Activated T-helper 2 cell treated with anti-CD3 and anti-CD28 coated beads, Interferon-gamma antibody, Interleukin-2, Interleukin-4, amounts not matched to agents 10 μg/mL and 5 μg/mL and 100 μg/mL, durations not matched to agents 14 hours and 24 hours and 36 hours (primary cell): ENCODE measurements at places on chromosomes 1 and 21. TPM values are rescaled to one million over a fixed set of nuclear protein-coding genes. Genes with fewer than 3 reads are reported as not detected.

- DNase-seq = no peak
These were observed 3.5 kb downstream of the PEX10 start for GRCh38 chr1:2408859-2409276.

DNA sequence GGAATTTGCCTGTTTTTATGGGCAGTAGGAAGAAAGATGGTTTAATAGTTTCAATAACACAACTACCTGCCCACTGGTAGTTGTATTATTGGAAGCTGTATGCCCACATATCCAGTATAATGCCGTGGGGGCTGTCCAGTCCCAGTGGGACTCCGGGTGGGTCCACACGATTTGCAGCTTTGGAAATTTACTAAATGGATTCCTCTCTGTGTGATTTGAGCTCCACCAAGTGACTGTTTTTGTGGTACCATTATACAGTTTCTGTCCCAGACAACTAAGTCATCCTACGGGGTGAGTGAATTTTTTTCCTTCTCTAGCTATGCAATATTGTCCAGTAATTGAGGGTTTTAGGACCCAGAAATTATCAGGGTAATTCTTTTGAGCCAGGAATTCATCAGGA lies 86.8 kb downstream of the PLA2G4A start:
- no peak for DNase-seq

GRCh38 chr1:208997726-208998312 lies 585.7 kb upstream of the CAMK1G start:
- DNase-seq = no peak

DNA sequence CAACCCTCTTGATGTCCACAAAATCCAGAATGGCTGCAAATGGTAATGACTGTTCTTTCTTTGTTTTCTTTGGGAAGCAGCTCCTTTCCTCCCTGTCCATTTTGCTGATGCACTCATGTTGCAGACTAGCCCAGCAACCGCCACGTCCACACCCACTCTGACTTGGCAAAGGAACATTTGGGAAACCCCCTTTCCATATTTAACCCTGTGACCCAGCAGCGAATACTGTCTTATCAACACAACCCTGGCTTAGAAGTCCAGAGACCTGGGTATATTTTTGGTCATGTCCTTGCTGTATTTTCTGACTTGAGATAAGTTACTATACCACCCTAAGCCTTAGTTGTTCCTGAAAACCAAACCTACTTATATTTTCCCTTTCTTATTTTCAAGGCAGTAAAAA lies 18.1 kb upstream of the SHE start:
- DNase-seq = no peak

GRCh38 chr1:162070094-162070748 lies 730 bp downstream of the NOS1AP start:
- DNase-seq = no peak

DNA sequence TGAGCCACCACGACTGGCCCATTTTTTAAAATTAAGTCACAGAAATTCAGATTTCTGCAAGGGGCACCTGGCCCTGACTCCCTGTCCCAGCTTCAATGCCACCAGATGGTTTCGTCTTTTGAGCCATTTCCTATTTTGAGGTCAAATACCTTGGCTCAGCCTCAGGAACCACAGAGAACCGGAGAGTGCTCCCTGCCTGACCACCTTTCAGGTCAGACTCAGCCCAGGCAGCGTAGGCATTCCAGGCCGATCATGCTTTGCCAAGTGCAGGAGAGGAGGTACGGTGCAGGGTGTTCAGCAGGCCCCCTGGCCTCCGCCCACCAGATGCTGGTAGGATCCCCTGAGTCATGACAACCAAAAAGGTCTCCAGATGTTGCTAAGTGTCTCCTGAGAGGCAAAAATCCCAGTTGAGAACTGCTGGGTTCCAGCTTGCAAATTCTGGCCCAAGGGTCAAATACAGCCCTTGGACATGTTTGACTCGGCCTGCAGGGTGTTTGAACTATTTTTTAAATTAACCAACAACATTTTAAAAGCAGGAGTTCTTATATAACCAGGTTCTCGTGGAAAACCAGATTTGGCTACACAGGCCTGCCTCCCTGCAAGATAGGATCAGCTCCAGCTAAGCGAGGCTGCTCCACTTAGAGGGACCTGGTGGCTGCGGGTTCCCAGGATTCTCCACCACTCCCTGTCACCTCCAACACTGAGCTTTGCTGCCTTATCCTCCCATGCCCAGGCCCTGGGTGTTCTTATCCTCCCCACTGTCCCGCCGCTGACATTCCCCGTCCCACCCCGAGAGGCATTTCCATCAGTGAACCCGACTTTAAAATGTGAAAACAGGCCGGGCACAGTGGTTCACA lies 61.9 kb upstream of the TARDBP start:
- DNase-seq = no peak

DNA sequence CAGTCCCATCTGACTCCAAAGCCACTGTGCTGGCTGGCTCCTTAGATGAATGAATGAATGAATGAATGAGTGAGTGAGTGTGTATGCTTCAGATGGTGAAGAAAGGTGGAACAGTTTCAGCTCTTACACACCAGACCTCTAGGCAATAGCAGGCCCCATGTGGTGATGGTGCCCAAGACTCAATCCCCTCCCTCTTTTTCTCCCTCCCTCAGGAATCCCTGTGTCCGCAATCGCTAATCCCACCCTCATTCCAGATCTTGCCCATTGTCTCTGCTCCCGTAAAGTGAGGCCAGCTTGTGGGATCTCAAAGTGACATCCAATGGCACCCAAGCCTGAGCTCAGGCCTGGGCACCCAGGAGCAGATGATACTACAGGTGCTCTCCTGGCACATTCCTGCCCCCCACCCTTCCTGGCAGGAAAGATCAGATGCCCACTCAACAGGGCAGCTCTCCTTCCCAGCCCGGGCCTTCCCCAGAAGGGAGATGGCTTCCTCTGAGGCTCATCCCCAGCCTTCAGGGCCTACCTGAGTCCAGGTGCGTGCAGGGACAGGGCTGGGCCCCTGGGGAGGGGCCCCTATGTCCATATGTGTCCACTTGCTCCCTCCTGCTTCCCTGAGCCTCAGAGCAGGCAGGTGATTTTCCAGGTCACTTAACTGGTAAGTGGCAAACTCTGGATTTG lies 106.4 kb downstream of the HMGB4 start:
- no peak for DNase-seq

GRCh38 chr1:228007801-228008341 lies 1.1 kb downstream of the WNT3A start:
- DNase-seq = no peak

DNA sequence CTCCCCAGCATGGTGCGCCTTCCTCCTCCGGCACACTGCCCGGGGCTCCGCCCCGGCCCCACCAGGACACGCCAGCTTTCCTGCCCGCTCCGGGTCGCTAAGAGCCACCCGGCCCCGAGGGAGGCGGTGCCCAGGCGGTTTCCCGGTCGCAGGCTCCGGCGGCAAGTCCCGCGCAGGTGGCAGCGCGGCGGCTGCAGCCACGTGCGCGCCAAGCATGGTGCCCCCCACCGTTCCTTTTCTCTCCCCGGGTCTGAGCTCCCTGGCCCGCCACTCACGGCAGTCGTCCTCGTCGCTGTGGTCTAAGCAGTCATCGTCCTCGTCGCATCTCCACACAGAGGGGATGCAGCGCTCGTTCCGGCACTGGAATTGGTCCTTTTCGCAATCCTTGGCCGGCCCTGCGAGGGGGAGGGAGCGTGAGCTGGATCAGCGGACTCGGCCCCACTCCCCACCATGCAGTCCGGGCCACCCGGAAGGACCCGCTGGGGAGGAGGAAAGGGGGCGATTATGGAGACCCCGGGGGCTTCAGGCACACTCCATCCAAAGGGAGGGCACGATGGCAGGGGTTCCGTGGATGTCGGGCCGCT lies 1.2 kb downstream of the LRP8 start:
- DNase-seq = no peak

DNA sequence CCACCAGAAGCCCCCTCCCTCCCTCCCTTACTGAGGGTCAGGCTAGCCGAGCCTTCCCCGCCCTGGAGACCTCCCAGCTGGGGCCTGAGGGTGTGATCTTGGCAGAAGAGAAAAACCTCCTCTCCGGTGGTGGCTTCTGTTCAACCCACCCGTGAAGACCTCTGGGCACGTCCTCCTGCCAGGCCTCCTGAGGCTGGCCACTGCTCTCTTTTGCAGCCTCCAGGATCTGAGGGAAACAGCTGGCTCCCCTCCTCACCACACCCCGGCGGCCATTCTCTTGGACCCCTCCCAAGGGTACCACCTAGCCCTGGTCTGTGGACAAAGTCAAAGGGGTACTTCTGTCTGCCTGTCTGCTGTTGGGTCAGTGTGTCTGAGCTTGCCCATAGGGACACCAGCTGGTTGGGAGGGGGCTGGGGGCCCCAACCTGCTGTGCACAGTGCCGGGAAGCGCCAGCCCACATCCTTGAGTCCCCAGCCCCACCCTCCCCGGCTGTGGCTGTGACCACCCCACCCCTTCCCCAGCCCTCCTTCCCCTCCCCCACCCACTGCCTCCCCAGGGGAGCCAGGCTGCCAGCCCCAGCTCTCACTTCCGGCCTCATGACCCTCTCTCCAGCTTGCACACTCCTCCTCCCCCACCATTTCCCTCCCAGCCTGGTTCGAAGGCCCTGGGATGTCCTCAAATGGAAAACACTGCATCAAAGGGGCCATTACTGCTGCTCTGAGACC lies 48.1 kb downstream of the AHDC1 start:
- DNase-seq = peak; percentile 23

DNA sequence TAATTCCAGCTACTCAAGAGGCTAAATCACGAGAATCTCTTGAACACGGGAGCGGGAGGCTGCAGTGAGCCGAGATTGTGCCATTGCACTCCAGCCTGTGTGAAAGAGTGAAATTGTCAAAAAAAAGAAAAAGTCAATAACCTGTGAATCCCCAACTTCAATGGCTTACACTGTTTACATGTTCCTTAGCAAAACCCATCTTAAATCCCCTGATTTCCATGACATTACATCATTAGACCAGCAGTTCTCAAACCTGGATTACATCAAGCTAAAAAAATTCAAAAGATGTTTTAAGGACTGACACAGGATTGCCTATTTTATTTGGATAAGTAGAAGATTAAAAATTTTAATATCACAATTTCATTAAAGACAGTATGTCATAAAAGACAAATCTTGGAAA lies 12.4 kb downstream of the GPBP1L1 start:
- no peak for DNase-seq

DNA sequence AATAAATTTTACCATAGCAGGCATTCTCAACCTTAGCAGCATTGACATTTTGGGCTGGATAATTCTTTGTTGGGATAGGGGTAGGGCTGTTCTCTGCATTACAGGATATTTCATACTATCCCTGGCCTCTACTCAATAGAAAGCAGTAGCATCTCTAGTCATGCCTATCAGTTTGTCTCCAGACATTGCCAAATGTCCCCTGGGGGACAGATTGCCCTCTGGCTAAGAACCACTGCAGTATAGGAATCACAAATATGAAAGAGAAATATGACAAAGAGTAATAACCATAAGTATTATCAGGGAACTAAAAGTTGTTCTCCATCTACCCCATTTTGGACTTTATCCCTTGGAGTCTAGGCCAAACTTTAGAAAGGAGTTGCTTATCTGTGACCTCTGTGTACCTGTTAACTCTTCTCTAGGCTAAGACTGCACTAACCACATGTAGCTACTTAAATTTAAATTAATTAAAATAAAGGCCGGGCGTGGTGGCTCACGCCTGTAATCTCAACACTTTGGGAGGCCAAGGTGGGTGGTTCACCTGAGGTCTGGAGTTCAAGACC lies 76.1 kb downstream of the AGO3 start:
- DNase-seq = no peak

GRCh38 chr1:58505286-58505685 lies 41.2 kb downstream of the OMA1 start:
- DNase-seq = no peak

GRCh38 chr1:228837032-228837431 lies 101.8 kb downstream of the RHOU start:
- no peak for DNase-seq

- no peak for DNase-seq
These were observed 3.0 kb downstream of the HECTD3 start for GRCh38 chr1:45008076-45008475.

- DNase-seq = no peak
These were observed 434.3 kb downstream of the GPATCH2 start for GRCh38 chr1:217196616-217197015.

- DNase-seq = no peak
These were observed 2.4 kb downstream of the IGSF21 start for GRCh38 chr1:18109756-18110597.

GRCh38 chr1:113917400-113918082 lies 11.6 kb upstream of the HIPK1 start:
- DNase-seq = no peak

- DNase-seq = no peak
These were observed 137.8 kb downstream of the TSEN15 start for GRCh38 chr1:184189361-184189760.

- DNase-seq = no peak
These were observed 32.8 kb upstream of the CSF3R start for GRCh38 chr1:36515315-36516138.

DNA sequence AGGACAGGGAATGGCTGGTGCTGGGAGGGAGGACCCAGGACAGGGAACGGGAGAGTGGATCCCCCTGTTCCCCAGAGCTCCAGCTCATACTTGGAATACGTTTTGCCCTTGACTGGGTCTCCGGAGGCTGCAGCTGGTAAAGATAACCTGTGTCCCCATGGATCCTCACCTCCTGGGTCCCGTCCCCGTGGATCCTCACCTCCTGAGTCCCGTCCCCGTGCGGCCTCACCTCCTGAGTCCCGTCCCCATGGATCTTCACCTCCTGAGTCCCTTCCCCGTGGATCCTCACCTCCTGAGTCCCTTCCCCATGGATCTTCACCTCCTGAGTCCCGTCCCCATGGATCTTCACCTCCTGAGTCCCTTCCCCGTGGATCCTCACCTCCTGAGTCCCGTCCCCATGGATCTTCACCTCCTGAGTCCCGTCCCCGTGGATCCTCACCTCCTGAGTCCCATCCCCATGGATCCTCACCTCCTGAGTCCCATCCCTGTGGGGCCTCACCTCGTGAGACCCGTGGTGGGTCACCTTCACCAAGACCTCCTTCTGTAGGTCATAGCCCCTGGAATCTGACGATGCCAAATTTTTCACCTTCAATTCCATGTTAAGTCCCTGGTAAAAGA lies 61.4 kb downstream of the SCCPDH start:
- DNase-seq = no peak

DNA sequence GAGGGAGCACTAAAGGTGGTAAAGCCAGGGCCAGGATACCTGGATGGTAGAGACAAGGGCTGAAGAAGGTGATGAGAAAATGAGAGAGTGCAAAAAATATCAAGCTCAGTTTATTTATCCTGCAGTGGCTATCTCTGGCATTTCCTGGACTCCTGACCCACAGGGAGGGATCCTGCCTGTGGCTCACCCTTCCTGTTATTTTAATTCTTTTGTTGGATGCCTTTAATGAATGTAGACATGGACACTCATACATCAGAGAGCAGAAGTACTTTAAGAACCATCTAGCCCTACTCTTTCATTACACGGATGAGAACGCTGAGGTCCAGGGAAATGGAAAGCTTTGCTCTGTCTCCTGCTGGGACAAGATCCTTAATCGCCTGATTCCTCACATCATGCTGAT lies 20.6 kb downstream of the JUN start:
- no peak for DNase-seq

GRCh38 chr21:32112195-32112594 lies 166.7 kb downstream of the MIS18A start:
- no peak for DNase-seq

OR2T33 gene
- total RNA-seq = not detected in 2 replicates

CASQ1 gene
- 0.30 and 0.37 TPM in 2 replicates for total RNA-seq

BCAN gene
- total RNA-seq = not detected in 2 replicates

KCNAB2 gene
- 307 and 312 TPM in 2 replicates for total RNA-seq

PRR9 gene
- total RNA-seq = not detected in 2 replicates

VSIG8 gene
- not detected in 2 replicates for total RNA-seq

LRRC53 gene
- total RNA-seq = not detected in 2 replicates

FCRLB gene
- total RNA-seq = 0.16 TPM in 1 of 2 replicates, not detected in the other
